ENCODE measurements at places on chromosomes 16 and 17.

DNA sequence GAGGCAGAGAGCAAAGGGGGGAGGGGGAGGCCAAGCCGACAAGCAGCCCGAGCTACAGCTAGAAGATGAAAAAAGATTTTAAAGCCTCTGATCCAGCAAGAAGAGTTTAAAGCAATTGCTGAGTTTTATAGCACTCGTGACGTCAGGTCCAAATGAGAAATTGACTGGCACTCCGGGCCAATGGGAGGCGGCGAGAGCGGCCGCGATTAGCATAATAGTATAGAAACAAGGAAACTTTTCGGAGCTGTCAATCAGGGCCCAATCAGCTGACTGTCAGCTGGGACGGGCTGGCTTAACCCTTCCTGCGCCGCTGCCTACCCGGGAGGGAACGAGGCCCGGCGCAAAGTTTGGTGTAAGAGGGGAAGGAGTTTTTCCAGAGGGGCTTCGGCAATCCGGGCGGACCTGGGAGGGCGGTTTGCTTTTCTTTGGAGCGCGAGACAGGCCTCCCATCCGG is at the start of gene MAF:
TSS of gene MAF (minus strand) at position 100 of the 454 bp plus-strand sequence. CDS start 835 bp downstream, outside the sequence.
- peak; percentile 86 for DNase-seq

DNA sequence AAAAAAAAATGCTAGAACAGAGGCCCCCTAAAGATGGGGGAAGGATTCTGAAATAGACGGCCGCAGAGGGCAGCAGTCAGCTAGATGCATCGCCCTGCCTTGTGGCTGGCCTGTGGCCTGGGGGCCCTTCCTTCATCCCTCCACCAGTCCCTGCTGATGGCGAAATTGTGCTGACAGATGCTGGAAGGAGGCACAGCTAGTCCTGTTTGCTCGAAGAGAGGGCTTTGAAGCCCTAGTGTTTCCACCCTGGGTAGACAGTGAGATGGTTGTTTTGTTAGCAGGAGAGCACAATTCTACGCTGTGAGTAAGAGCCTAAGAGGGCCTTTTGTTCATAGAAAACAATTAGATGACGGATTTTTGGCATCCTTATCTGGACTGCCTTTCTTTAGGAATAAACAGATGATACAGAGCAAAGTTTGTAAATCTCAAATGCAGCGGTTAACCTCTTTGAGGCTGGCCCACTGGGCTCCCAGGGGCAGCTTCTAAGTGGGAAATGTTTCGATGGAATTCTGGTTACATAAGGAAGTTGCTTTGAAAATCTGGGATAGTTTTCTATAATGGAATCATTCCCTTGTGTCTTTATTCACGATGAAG is 23.0 kb downstream of the VPS35L start:
- peak; percentile 86 for DNase-seq

GRCh38 chr16:21614896-21615295 is 15.5 kb downstream of the METTL9 start:
- no peak for DNase-seq

DNA sequence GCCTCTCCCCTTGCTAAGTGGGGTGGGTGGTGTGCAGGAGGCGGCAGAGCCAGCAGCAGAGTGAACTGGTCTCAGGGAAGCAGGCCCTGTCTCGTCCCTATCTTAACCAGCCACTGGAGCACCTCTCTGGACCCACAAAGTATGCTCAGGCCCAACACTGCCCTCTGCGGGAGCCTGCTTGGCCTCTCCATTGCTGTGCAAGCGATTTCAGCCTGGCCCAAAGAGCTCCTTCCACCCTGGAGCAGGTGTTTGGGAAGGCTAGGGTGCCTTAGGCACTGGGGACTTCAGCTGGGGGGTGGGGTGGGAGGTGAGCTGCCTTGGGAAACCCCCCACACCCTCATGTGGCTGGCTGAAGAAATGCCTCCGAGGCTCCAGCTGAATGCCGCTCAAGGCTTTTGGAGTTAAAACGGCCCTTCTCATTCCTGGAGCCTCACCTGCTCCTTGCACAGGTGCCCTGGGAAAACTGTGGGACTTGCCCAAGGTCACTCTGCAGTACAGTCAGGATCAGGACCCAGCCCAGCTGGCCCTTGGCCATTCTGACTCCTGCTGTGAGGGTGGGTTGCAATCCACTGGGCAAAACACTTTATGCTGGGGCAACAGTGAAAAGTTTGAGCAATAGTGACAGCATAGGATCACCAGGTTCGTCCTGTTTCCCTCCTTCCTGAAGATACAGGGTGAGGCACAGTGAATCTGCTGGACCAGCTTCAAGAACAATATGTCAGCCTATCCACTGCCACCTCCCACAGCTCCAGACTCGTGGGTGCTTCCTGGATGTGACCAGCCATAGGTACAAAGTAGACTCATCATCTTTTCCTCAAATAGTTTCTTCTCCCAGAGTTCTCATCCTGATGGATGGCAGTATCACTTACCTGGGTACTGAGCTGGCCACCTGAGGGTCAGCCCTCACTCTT is 5.9 kb upstream of the UBE2O start:
- DNase-seq: no peak

GRCh38 chr16:52805559-52806168 is 247.0 kb downstream of the CHD9NB start:
- DNase-seq: no peak
